ENCODE measurements at places on chromosomes 12 and 14.

- DNase-seq, result no peak
Measured at GRCh38 chr12:116183741-116184141, 93.8 kb downstream of the MED13L start.

GRCh38 chr14:58104808-58105207 lies 47.2 kb downstream of the ARMH4 start:
- DNase-seq, result no peak

GRCh38 chr14:52694761-52695480 lies 437 bp downstream of the ERO1A start:
- DNase-seq, result peak; percentile 82

DNA sequence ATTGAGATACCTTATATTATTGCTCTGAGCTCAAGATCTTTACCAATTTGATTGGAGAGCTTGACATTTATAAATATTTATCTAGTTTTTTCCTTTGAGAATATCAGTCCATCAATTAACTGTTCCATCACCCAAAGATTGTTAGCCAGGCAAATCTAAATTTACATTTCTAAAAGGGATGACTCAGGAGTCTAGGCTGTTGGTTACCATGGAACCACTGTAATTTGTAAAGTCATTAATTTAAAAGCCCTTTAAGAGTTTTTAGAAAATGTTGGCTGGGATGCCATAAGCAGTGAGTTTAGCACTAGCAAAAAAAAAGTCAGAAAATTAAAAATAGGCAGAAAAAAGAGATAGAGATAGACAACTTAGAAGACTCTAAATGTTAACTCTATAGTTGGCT lies 19.5 kb upstream of the SERPINA1 start:
- no peak for DNase-seq

DNA sequence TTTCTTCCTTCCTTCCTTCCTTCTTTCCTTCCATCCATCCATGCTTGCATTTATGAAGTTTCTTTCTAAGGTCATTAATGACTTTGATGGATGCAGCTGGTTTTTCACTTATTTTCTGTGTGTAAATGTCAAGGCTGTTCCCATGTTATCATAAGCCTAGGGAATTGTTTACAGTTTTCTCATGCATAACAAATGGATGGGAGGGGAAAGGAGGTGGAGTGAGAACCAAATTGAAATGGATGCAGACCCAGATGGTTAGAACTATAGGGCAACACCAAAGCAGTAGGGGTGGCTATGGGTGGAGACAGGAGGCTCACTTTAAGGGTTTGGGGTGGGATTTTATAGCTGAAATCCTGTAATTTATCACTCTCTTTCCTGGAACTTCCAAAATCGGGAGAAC lies 146.2 kb downstream of the TPH2 start:
- DNase-seq, result no peak

GRCh38 chr12:111431772-111432171 lies 26.0 kb downstream of the SH2B3 start:
- no peak for DNase-seq

DNA sequence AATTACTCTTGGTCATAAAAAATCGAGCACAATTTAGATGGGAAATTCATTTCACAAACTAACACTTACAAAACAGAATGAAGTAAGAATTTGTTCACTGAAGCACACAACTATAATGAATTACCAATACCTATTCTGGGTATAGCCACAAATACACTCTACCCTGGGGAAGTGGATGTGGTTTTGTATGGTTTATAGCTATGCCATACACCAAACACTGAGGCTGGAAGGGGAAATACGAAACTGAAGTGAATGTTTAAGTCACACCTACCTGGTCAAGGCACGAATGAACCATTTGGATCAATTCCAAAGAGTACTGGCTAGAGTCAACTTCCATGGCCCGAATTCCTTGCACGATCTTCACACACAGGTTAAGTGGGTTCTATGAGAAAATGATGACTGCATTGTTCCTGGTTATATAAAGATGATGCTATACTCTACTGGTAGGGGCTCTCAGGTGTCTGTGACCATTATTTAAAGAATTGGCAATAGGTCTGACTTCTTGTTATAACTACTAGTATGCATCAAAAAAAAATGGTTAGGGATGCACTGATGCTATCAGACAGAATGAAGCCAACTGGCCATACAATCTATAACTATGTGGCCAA lies 12.8 kb downstream of the NEK9 start:
- peak; percentile 23 for DNase-seq

DNA sequence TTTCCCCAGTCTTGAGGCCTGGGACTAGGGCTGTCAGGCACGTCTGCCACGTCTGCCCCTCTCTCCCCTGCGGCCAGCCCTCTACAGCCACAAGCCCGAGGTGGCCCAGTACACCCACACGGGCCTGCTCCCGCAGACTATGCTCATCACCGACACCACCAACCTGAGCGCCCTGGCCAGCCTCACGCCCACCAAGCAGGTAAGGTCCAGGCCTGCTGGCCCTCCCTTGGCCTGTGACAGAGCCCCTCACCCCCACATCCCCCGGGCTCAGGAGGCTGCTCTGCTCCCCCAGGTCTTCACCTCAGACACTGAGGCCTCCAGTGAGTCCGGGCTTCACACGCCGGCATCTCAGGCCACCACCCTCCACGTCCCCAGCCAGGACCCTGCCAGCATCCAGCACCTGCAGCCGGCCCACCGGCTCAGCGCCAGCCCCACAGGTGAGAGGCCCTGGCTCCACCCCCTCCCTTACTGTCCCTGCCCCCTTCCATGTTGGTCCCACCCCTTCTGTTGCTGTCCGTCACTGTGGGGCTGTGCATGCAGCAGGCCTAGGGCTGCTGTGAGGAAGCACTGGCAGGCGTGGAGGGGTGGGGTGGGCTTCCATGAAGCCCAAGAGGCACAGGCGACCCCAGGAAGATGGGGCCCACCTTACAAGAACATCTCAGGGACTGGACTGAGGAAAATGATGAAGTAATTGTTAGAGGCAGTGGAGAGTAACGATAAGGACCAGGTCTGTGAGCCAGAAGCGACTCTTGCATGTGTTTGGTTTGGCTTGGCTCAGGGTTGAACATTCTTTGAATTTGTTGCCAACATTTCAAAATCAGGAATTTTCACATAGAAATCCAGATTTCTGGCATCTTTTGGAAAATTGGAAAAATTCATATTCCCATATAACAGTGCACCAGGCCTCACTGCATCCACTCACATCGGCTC lies 16.8 kb downstream of the C12orf43 start:
- no peak for DNase-seq

GRCh38 chr14:29458547-29458946 lies 469.1 kb downstream of the PRKD1 start:
- DNase-seq, result no peak

GRCh38 chr12:21696625-21697024 lies 39.0 kb upstream of the LDHB start:
- DNase-seq, result no peak

DNA sequence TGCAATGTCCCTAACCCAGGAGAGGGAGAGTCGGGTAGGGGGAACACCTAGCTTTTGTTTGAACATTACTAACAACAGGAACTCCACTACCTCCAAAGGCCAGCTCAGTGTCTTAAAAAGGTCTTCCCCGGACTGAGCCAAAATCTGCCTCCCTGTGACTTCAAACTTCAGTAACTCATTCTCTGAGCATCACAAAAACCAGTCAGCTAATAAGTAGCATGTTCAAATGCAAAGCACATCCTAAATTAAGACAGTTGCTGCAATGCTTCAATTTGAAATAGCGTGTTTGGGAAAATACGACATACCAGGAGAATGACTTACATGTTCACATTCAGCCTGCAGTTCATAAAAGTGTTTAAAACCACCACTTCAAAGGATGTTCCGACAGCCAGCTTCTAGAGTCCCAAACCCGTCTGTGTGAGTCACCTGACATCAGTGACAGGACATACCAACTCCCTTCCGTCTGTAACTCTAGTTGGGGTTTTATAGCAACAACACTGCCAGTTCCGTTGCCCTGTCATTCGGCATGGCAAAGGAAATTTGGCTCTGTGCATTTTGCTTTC lies 13.0 kb downstream of the ZFP36L1 start:
- DNase-seq, result peak; percentile 76

DNA sequence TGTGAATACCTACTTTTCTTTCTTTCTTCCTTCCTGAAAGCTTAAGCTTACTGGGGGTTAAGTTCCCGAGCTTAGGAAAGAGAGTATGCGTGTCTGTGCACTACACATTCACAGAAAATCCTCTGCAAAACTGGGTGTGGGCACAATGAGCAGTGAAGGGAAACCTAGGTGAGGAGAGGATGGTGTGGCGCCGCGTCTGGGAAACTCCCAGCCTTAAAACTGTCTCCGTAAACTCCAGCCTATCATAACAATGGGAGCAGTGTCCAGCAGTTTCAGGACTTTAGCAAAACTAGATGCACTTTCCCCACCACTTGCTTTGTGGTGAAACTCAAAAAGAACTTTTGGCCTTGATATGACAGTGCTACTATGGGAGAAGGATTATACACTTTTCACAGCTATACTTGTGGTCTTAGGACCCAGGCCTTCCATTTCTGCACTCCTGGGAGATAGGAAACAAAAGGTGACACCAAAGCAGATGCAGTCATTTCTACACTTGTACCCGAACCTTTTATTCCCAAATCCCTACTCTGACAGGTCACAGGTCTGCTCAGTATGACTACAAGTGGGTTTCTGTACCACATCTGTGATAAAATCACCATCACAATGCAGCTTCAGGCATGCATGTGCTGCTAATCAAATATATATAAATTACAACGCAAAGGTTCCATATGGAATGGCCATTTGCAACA lies 10.4 kb downstream of the AKAP5 start:
- DNase-seq, result no peak

GRCh38 chr14:22838631-22839041 lies 2.3 kb downstream of the MMP14 start:
- DNase-seq, result no peak

DNA sequence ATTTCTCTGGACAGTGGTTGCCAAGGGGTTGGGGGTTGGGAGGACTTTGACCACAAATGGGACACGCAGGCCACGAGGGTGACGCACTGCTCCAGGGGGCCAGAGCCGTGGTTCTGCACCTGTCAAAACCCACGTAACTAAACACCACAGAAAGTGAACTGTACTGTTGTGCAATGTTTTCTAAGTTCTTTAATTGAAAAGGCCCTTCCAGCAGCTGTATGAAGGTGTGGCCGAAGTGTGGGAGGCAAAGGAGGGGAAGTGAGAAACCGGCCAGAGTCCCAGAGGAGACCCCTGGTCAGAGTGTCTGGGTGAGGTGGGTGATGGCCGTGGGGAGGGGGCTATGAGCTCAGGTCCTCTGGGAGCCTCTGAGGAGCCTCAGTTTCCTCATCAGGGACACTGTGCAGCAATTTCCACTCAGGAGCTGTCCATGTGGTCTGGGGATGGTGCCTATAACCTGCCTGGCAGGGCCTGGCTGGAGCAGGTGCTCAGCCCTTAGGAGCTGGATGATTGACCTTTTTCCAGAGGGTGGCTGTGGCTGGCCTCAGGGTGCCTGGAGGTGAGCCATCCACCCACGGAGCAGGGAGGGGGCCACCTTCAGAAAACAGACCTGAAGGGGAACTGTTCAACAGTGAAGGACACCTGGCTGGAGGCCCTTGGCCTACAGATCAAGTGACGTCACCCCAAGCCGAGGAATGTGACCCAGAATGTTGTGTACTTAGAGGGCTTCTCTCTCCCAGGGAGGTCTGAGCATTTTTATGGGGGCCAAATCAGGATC lies 9.8 kb upstream of the BDKRB2 start:
- no peak for DNase-seq

- peak; percentile 69 for DNase-seq
Measured at GRCh38 chr12:111404362-111405148, 1.2 kb upstream of the SH2B3 start.

- DNase-seq, result no peak
Measured at GRCh38 chr14:61379639-61380184, 58.3 kb downstream of the PRKCH start.

DNA sequence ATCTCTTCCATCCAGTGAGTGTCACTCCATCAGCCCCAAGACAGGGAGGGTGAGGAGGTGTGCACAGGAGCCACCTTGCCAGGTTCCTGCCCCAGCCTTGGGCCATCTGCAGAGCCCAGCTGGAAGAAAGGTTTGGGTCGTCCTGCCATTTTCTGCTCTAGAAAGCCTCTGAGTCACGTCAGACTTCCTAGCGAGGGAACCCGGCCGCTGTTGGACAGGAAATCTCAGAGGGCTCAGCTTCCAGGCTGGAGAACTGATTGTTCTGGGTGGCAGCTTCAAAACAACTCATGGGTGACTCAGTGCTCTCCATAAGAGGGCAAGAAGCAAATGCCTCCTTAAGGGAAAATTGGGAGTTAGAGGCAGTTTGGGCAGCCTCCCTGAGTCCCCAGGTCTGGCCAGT lies 16.6 kb downstream of the HIP1R start:
- DNase-seq, result no peak
